Pulmonary artery endothelial cell (primary cell): ENCODE measurements at places on chromosomes 12 and 14.

- DNase-seq = no peak
Observed at GRCh38 chr14:102903248-102903888, 19.1 kb upstream of the AMN start.

DNA sequence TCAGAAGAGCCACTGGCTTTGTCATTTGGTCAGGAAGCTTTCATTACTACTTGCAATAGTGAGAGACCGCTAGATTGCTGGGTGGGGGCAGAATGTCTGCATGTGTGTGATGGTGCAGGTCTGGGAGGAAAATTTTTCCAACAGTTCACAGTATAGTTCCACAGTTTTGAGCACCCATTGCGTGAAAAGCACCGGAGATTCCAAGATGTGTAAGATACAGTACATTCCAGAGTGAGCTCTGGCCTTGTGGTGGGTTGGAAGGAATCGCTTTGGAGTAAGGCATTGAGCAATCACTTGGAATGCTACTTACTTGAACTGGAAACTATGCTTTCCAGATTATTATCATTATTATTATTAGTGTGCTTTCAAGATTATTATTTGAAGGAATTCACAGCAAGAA is 47.6 kb upstream of the FRMD6 start:
- no peak for DNase-seq

GRCh38 chr12:115946867-115947695 is 330.4 kb downstream of the MED13L start:
- DNase-seq = no peak

GRCh38 chr14:36069535-36069900 is 107.0 kb downstream of the PTCSC3 start:
- no peak for DNase-seq

- no peak for DNase-seq
Observed at GRCh38 chr14:103692871-103693270, 22.4 kb downstream of the XRCC3 start.

- DNase-seq = no peak
Observed at GRCh38 chr12:14769466-14769968, 33.8 kb downstream of the WBP11 start.

DNA sequence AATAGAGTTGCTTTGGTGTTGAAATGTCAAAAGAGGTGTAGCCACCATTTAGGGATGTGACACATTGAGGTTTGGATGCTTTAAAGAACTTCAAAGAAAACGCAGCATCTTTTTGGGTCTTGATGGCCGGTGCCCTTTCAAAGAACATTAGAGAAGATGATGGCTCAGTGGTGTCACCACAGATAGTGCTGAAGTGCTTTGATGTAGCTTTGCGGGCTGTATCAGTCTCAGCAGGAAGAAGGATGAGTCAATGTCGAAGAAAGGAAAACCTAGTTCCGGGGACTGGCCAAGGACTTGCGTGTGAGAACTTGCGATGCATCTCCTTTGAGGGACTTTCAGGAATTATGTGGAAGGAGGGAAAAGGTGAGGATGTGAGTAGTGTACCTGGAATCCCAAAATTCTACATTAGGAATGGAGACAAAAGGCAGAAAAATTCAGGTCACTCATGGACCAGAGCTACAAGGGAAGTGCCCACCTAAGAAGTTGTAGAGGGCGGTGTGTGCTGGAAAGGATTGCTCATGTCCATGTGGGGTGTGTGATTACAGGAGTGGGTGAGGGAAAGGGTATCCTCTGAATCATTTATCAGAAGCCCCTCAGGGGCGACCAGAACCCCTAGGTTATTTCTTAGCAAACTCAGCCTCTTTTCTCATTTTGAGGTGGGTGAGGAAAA is 39.7 kb upstream of the GZMB start:
- no peak for DNase-seq
